ENCODE measurements at places on chromosomes 1 and 21.

GRCh38 chr1:230459465-230459864 lies 33.3 kb upstream of the PGBD5 start:
- DNase-seq, result no peak

DNA sequence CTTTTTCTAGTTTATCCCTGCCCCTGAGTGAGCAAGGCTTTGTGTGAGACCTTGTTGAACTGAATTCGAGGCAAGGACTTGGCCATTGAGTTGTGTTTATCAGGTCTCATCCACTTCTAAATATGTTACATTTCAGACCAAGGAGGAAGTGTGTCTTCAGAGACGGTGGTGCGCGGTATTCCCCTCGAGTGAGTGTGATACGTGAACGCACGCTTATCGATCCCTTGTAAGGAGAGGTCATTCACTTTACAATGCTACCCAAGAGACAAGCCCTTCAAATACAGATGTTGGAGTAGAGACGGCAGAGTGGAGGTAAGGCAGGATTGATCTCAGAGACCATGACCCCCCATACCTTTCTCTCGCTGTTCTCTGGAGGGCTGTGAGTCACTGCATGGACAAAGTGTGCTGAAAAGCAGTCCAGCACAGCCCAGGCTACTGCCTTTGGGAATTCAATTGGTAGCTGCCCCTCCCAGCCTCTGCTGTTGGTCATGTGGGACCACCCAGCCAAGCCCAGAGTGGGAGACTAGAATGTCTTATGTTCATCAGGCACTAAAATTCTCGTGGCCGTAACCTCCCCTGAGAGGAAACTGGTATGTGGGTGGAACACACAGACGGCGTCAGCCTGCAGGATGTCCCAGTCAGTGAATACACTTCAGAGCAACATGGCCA lies 16.3 kb upstream of the MTARC1 start:
- DNase-seq, result no peak

- DNase-seq, result peak; percentile 68
Observed at GRCh38 chr1:48776393-48777218, at the start of gene BEND5. Gene BEND5 (minus strand): TSS chr1:48776891. CDS start chr1:48776831, 60 bp downstream.

DNA sequence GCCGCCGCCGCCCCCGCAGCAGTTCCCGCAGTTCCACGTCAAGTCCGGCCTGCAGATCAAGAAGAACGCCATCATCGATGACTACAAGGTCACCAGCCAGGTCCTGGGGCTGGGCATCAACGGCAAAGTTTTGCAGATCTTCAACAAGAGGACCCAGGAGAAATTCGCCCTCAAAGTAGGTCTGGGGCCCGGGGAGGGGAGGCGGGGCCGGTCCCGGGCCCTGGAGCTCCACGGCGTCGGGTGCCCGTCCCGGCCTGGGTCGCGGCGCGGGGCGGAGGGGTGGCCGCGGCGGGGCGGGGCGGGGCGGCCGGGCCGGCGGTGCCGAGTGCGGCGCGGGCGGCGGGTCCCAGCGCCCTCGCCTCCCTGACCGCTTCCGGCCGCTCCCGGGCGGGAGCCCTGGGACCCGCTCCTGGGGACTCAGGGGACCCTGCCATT lies 646 bp downstream of the MAPKAPK2 start:
- peak; percentile 46 for DNase-seq

- peak; percentile 25 for DNase-seq
Observed at GRCh38 chr1:38991638-38992411, 749 bp downstream of the AKIRIN1 start.

- DNase-seq, result no peak
Observed at GRCh38 chr1:57464756-57465155, 40.9 kb upstream of the DAB1 start.

DNA sequence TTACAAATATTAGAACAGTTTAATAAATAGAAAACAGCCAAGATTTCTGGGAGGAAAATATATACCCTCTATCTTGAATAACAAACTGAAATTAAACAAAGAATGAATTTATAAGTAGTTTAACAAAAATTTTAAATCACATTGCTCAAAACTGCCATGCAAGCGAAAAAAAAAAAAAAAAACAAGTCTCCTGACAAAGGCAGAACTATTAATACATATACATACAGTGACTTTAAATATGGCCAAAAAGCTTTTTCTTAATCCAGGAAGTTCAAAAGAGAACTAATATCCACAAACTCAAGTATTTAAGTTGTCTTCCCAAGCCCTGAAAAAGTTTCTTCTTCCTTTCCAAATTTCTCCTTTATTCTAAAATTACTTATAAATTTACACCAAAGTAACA lies 63.5 kb upstream of the MUTYH start:
- no peak for DNase-seq

DNA sequence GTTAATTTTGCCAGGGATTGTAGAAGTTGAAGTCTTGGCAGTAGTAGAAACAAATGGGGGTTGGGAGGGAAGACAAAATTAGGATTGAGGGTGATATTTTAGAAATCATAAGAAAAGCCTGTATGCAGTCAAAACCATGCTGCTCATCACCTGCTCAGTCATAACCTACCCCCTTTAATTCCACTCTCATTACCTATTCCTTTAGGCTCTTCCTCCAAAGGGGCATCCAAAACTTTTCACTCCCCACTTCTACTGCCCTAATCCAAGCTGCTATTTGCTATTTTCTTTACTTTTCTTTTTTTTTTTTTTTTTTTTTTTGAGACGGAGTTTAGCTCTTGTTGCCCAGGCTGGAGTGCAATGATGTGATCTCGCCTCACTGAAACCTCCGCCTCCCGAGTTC lies 11.5 kb downstream of the H3-3A start:
- DNase-seq, result no peak

- no peak for DNase-seq
Observed at GRCh38 chr21:43573921-43574320, 85.4 kb downstream of the HSF2BP start.

DNA sequence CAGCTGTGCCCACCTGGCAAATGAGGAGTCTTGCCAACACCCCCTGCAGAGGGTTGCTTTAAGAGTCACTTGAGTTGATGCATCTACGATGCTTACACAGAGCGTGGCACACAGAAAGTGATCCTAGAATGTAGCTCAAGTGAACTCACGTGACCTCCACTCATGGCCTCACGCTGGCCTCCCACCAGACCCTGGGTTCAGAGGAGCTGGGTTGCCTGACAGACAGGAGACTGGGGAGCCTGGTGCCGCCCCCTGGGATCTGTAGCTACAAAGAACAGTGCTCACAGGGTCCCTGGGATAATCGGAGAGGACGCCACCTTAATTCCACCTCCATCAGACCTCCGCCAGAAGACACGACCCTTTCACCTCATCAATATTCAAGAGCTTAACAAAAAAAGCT lies 81.4 kb upstream of the CASZ1 start:
- DNase-seq, result no peak

DNA sequence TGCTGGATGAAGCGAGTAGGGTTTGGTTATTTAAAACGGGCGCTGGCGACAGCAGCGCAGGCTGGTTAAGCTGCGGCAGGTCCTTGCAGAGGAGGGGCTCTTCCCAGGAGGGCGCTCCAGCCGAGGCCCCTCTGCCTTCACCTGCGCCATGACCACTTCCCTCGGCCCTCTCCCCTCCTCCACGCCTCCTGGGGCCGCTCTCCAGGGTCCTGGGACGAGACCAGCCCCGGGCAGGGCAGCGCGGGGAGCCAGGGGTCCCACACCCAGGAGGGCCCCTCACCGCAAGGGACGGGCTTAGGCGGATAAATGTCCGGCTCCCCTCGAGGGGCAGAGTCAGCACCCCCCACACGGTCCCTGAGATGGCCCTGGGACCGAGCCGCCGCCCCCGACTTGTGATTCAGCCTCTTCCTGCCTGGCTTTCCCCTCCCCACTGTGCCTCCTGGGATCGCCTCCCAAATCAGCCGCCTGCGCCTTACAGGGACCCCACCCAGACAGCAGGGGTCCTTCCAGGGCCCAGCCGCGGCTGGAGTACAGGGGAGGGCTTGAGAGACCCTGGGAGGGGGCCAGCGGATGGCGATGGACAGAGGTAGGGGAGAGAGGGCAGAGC lies 380.7 kb downstream of the MATN1 start:
- no peak for DNase-seq

DNA sequence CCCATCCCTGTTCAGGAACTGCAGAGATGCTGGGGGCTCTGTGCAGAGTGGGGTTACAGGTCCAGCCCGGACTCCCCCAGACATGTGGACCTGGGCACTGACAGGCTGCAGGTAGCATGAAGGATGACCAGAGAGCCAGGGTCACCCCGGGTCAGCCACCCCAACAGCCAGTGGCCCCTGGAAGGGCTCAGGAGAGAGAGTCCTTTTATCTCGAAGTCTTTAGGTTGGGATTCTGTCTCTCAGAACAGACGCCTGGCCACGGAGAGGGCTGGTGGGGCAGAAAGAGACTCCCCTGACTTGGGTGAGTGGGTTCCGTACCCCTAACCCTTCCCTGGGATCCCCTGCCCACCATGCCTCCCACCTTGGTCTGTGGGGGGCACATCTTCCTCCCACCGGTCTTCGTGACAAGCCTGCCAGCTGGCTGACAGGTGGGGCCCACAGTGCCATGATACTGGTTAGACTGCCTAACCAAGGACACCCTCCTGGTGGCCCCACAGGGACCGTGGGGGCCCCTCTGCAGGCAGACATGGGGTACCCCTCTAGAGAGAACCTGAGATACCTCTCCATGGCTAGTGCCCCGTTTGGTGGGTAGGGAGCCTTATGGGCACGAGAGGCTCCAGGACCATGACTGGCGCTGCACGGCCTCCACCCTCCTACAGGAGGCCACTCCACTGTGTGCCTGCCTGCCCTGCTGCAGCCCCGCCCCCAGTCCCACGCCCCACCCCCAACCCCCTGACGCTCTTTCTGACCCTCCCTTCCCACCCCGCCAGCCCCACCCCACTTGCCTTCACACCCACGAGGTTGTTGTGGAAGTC lies 24.2 kb downstream of the WNT9A start:
- DNase-seq, result no peak

DNA sequence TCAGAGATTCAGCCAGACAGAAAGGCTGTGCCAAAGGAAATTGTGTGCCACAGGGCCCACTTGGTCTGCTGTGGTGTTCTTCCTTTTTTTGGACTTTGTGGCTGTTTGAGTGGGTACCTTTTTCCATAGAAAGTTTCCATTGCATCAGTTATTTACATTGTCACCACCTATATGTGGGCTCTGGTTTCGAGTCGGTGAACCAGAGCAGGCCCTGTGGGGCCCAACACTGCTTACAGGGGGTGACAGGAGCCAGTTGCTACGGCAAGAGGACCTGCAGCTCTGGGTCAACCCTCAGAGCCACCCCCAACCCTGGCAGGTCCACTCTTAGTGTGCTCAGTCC lies 157.0 kb upstream of the EDN2 start:
- DNase-seq, result no peak

GRCh38 chr1:234781241-234782065 lies 171.5 kb upstream of the IRF2BP2 start:
- no peak for DNase-seq

- no peak for DNase-seq
Observed at GRCh38 chr1:62685431-62685859, 2.7 kb downstream of the DOCK7 start.

DNA sequence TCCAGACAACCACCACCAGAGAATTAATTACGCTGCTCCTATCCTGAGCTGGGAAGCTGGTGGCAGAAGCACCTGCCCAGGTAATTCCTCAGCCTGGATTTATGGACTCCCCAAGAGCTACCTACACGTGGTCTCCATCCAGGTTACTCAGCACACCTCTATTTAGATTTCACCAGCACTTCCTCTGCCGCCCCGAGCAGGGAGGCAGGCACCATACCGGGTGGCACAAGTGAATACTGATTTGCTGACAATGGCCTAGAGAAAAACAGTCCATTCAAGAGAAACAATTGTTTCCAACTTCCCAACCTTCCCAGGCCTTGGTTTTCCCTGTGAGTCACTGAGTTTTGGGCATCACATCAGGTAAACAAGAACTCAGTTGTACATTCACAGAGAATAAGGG lies 134.3 kb downstream of the MATN1 start:
- DNase-seq, result no peak

DNA sequence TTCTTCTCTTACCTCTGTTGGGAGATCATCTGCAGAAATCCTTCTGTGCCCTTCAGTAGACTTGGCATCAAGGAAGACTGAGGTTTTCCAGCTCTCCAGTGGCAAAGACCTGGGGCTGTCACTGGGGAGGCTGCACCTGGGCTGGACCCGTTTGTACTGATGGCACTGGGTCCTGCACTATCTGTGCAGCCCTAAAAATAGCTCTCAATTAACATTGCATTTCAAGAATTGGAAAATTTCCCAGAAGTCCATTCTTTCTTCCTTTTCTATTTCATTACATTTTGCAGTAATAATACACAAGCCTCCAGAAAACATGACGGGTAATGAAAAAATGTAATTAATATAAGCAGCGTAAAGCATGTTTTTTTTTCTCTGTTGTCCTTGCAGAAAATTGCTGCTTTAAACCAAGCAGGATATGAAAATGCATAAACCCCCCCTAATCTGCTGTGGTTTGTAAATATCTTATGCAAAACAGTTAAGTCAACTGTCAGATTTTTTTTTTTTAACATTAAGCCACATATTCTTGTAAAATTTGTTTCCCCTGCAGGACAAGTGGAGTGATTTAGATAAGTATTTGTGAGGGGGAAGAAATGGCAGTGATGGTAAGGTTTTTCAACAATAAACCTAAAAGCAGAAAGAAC lies 64.9 kb downstream of the LMO4 start:
- no peak for DNase-seq

- DNase-seq, result no peak
Observed at GRCh38 chr1:222310836-222311235, 237.1 kb downstream of the HHIPL2 start.

DNA sequence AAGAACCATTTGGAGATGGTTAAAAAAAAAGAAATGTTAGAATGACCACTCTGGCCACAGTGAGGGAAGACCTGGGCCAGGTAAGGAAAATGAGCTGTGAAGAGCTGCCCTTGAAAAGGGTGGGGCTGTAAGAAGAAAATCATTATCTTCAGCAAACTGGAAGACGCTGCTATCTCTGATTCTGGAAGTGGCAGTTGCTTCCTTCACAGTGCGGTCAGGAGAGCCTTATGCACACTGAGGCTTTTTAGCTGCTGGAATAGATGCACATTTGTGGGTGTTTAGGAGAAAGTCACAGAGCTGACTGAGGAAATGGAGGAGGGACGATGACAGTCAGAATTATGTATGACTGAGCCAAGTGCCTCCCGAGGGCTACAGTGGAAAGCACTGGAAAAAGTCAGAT lies 91.6 kb downstream of the TBX19 start:
- no peak for DNase-seq

GRCh38 chr1:47871799-47872353 lies 125.3 kb downstream of the TRABD2B start:
- no peak for DNase-seq

GRCh38 chr1:40849801-40850592 lies 12.2 kb downstream of the CITED4 start:
- peak; percentile 86 for DNase-seq

DNA sequence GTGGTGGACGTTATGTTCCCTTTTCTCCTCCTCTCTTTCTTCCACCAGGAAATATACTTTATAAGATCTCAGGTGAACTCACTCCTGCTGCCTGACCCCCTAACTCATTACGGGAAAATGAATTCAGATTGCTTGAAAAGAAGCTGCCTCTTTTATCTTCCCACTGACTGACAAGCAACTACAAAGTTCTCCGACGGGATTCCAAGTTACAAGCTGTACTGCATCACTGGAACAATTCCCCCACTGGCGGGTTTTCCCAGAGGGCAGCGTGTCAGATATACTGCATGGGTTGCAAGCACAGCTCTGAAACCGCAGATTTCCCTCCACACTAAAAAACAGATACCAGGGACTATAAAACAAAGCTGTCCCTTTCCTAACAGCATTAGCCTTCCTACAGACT lies 390.6 kb downstream of the KCTD3 start:
- no peak for DNase-seq
